ENCODE measurements at places on chromosomes 4 and X.
A peak's percentile ranks its signal among the peaks of the same experiment; 100 is the strongest.

- no peak for DNase-seq
Observed at GRCh38 chrX:110541266-110541665, 182.6 kb downstream of the RTL9 start.

- no peak for DNase-seq
Observed at GRCh38 chr4:140070973-140071372, 83.0 kb downstream of the MAML3 start.

DNA sequence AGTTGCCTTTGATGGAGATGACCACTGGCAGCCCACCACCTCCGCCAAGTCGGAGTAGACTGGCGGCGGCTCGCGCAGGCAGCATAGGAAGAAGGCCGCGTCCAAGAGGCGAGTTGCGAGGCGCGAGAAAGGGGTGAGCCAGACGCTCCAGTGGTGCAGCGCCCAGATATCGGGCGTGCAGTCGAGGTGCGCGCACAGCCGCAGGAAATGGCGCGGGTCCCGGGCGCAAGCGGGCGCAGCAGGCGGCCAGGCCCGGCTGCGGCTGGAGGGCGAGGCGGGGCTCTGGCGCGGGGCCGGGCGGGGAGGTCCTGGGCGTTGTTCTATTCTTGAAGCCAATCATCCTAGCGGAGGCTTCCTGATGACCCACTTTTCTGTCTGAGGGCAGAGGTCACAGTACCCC is 13.2 kb upstream of the PGRMC1 start:
- no peak for DNase-seq

DNA sequence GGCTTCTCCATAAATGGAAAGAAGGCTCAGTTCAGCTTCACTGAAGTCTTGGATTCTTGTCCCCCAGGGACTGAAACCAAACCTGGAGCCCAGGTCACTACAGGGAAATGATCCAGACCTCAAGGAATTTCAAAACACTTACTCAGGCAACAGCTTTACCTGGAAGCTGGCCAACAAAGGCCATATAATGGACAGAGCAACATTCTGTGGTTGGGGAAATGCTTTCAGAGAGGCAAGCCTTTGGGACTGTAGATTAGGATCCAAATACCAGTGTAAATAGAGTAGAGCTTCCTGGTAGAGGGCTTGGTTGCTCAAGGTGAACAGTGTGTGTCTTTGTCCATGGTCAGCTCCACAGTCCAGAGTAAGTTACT is 57.0 kb upstream of the PROM1 start:
- DNase-seq = peak; percentile 98

- DNase-seq = no peak
Observed at GRCh38 chr4:1541449-1542225, 135.4 kb upstream of the NKX1-1 start.

GRCh38 chrX:120250522-120251271 is at the start of gene ZBTB33:
Gene ZBTB33, plus strand, starts transcription at chrX:120250812. Its CDS starts 2,604 bp downstream, at chrX:120253416.
- DNase-seq = peak; percentile 89

GRCh38 chr4:169283114-169283509 is 12.4 kb upstream of the SH3RF1 start:
- peak; percentile 9 for DNase-seq

DNA sequence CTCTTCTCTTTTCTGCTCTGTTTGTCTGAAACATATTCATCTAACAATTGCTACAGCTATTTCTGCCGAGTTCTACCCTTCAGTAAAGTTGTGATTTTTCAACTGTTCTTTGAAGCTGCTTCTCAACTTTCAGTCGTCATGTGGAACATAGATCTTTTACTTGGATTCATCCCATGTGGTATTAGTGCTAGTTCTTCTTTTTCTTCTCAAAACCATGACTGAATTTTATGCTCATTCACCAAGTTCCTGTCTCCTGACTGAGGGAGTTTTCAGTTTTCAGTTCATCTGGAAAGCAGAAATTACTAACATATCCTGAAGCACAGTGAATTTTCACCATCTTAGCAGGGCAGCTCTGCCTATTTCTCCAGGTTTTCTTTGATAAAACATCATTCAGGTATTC is 12.1 kb downstream of the ACSL4 start:
- no peak for DNase-seq

- DNase-seq = no peak
Observed at GRCh38 chr4:75698162-75698962, 25.2 kb upstream of the G3BP2 start.

DNA sequence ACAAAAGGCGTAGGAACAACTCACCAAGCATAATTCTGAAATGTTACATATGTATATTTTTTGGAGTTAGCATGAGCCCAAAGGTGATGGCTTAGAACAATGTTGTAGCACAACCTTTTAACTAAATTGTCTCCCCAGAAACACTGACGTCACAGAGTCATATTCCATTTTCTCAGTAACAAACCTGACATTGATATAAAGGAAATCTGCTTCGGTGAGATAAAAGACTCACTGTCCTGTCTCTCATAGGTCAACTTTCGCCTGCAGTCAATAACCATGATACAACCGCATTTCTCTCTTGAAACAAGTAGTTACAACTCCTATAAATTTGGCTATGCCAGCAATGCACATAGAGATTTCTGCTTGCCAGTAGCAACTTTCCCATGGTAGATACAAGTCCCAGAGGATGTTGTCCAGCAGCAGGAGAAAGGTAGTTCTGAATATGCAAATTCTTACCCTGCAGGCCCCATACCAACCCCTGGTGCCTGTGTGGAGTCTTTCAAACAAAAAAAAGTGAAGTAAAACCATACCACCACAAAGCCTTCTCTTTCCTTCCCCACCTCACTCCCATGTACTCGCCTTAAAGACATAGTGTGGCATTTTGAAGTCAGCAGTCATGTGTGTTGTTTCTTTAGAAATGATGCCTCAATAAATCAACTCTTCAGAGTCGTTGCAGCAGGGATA is 47.9 kb downstream of the MTM1 start:
- DNase-seq = no peak

DNA sequence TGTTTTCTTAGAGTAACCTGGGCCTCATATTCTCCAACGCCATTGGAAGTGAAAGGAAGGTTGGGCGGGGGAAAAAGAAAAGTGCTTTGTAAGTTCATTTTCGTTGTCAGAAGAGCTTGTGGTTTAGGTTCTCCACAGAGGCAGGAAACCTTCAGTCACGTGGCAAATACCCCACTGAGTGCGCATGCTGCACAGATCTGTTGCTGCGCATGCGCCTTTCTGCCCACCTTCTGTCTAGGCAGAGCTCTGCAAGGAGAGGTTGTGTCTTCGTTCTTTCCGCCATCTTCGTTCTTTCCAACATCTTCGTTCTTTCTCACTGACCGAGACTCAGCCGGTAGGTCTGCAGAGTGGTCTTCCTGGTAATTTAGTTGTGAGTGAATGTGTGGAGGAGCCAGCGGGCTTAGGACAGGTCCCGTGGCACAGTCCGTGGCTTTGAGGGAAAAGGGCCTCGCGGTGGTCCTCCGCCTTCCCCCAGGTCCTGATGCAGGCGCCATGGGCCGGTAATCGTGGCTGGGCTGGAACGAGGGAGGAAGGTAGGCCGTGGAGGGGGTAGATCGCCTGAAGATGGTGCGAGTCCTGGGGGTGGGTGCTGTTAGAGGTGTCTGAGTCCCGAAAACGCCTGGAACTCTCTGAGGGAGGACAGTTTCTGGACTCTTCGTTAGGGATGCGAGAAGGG is at the start of gene PAGE5:
TSS of gene PAGE5 (plus strand) at position 228 of the 676 bp plus-strand sequence. CDS start 1,037 bp downstream, outside the sequence.
- DNase-seq = no peak

GRCh38 chrX:104450316-104450715 is 115.7 kb upstream of the IL1RAPL2 start:
- DNase-seq = no peak

DNA sequence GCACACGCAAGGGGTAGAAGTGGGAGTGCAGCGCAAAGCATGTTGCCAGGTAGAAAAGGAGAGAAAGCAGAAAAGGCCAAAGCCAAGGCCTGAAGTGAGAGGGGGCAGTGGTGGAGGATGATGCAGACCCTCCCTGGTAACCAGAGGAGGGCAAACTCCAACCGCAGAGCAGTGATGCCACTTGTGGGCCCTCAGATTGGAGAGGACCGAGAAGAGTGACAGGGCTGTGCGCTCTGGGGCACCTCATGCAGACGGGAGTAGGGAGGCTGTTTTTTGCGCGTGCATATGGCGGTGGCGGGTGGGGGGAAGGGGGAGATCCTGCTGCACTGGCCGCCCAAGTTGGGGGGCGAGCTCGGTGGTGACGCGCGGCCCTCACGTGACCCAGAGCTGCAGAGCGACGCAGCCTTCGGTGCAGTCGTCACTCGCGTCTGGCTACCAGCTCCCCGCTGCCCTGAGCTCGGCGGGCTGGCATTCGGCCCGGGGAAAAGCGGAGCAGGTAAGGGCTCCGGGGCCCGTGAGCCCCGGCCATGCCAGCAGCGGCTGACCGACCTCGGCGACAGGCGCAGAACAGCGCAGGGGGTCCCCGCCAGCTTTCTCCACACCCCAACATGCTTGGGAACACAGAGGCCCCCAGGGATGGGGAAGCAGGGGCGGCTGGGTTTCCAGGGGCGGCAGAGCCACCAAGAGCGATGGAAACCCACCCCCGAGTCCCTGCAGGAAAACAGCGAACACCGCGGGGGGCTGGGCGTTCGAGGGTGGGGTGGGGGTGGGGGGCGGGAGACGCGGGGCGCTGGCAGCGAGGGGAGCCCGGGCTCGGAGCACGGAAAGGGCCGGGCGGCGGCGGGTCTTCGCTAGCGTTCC is at the start of gene BEX3:
TSS of gene BEX3 (plus strand) at position 421 of the 861 bp plus-strand sequence. CDS start 984 bp downstream, outside the sequence.
- DNase-seq = peak; percentile 21

- DNase-seq = no peak
Observed at GRCh38 chr4:11232015-11232414, 196.7 kb downstream of the HS3ST1 start.

DNA sequence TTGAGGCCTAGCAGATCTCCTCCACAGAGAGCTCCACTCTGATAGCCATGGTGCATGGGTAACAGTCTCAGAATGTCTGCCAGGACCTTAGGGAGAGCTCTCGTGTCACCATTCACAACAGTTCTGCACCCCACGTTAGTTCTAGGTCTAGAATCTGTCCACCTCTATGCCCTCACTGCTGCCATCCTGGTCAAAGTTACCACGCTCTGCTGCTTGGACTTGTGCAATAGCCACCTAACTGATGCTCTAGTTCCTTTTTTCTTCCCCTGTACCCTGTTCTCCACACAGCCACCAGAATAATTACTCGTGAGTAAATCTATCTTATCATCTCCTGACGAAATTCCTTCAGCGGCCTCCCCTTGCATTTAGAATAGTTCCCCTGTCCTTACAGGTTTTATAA is 268.8 kb upstream of the GATB start:
- no peak for DNase-seq

- DNase-seq = no peak
Observed at GRCh38 chr4:22413471-22413870, 102.4 kb downstream of the ADGRA3 start.

GRCh38 chrX:49122499-49122898 is 1.0 kb downstream of the GPKOW start:
- DNase-seq = no peak

- no peak for DNase-seq
Observed at GRCh38 chr4:113170115-113170804, 120.8 kb downstream of the ANK2 start.

- peak; percentile 58 for DNase-seq
Observed at GRCh38 chr4:112214390-112215264, 17.0 kb upstream of the AP1AR start.

DNA sequence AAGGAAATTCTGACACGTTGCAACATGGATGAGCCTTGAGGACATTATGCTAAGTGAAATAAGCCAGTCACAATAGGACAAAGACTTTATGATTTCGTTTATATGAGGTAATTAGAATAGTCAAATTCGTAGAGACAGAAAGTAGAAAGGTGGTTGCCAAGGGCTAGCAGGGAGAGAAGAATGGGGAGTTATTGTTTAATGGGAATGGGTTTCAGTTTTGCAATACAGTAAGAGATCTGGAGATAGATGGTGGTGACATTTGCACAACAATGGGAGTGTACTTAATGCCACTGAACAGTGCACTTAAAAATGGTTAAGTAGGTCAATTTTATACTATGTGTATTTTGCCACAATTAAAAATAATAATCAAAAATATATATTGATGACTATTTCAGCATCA is 43.4 kb upstream of the TMEM154 start:
- DNase-seq = no peak

- no peak for DNase-seq
Observed at GRCh38 chr4:127624173-127624572, 8.6 kb upstream of the INTU start.

GRCh38 chr4:169410839-169411770 is 140.3 kb upstream of the SH3RF1 start:
- no peak for DNase-seq

GRCh38 chrX:3443184-3443583 is 96.7 kb upstream of the MXRA5 start:
- DNase-seq = no peak

DNA sequence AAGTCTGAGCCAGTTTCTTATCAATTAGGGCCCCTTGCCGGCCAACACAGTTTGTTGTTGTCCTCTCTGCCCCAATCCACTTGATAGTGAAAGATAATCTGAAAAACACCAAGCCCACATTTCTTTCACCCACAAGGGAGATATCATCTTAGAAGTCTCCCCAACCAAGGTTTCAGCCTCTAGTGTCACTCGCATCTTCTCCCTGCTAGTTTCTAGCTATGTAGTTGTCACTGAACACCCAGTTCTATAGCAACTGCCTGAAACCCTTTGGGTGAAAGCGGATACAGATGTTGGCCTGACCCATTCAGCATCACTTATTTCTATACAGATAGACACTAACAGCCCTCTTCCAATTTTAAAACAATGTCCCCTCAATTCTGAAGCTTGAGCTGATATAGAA is 116.3 kb downstream of the BMP15 start:
- DNase-seq = no peak

DNA sequence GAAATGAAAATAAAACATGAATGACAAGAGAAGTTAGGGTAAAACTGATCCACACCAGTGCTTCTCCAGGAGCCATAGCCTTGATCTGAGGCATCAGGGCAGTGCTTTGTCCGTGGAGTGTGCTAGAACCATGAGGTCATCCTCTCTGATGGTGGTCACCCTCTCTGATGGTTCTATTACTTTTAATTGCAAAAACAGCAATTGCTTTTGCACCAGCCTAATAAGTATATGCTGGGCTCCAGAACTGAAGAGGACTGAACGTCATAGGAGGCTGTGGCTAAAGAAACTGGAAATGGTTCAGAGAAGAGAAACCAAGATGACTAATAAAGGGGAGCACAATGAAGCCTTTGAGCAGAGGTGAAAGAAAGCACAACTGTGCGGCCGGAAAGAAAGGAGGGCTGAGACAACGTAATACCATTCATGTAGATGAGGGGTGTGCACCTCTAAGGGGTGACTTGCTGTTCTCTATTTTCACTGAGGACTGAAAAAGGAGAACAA is 17.0 kb upstream of the TMEM154 start:
- DNase-seq = no peak

GRCh38 chr4:24802648-24803047 is 7.3 kb downstream of the SOD3 start:
- DNase-seq = no peak

- DNase-seq = no peak
Observed at GRCh38 chr4:117421706-117422105, 336.3 kb upstream of the TRAM1L1 start.

Measured in ACHN (cell line).